ENCODE measurements at places on chromosomes 16 and 17. TPM values are rescaled to one million over a fixed set of nuclear protein-coding genes. Genes with fewer than 3 reads are reported as not detected.

The TCAP gene
- total RNA-seq, result 0.80 TPM

The GCGR gene
- total RNA-seq, result not detected

The CCL5 gene
- total RNA-seq, result 120 TPM

DNA sequence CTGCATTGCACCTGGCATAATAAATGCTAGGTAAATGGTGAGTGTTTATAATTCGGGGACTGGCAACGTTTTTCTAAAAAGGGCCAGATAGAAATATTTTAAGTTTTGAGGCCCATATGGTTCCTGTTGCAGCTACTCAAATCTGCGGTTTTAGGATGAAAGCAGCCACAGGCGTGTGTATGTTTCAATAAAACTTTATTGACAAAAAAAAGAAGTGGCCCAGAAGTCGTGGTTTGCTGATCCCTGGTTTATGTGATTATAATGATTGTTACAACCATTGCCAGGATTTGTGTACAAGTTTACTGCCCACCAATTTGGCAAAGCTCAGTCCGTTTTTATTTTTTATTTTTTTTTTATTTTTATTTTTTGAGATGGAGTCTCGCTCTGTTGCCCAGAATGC, 536.1 kb downstream of the XYLT1 start:
- H3K27ac ChIP-seq, result no peak overlapping the region
- H3K27me3 ChIP-seq, result peaks cover 3% of the 10 kb centered on the region
- DNase-seq, result no peak

GRCh38 chr16:29891525-29892457, 7.6 kb downstream of the SEZ6L2 start:
- no peaks in the 10 kb centered on the region for H3K4me1 ChIP-seq
- no peak for DNase-seq
- H3K27ac ChIP-seq, result no peak overlapping the region
- H3K36me3 ChIP-seq, result no peaks in the 10 kb centered on the region
- H3K27me3 ChIP-seq, result no peaks in the 10 kb centered on the region

GRCh38 chr17:55200904-55201303, 63.9 kb upstream of the HLF start:
- H3K4me1 ChIP-seq, result no peaks in the 10 kb centered on the region
- H3K27me3 ChIP-seq, result peaks cover 3% of the 10 kb centered on the region
- H3K4me3 ChIP-seq, result no peak overlapping the region
- H3K27ac ChIP-seq, result no peak overlapping the region

DNA sequence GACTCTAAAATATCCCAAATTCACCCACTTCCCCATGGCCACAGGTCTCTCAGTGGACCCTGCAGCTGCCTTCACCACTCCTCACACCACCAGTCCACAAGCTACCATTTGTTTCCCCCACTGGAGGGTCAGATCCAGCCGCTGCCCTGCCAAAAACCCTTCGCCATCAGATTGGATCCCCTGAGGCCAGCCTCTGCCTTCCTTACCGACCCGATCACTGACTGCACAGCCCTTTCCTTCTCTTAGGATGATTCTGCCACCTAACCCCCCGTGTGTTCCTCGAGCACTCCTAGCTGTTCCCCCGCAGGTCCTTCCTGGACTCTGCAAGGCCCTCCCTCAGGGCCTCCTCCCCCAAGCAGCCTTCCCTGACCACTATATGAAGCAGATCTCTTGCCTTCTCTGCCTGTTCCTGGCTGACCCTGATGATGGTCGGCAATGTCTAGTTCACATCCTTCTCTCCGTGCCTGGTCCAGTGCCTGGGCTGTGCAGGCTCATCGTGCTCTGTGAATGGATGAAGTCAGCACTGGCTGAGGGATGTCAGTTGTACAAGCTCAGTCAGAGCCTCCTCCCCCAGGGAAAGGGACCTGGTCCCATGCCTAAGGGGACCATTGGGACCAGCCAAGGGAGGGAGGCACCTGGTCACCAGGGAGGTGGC, 46.0 kb downstream of the CPNE2 start:
- H3K27me3 ChIP-seq, result no peaks in the 10 kb centered on the region
- no peak overlapping the region for H3K27ac ChIP-seq
- H3K36me3 ChIP-seq, result no peaks in the 10 kb centered on the region
- peaks cover 54% of the 10 kb centered on the region for H3K4me1 ChIP-seq

GRCh38 chr16:69345923-69346322, 5.7 kb downstream of the TMED6 start:
- no peak overlapping the region for H3K4me3 ChIP-seq
- H3K27me3 ChIP-seq, result no peaks in the 10 kb centered on the region
- DNase-seq, result no peak
- peak overlapping the region; percentile 0 for H3K27ac ChIP-seq
- peaks cover 21% of the 10 kb centered on the region for H3K4me1 ChIP-seq
- H3K36me3 ChIP-seq, result peaks cover 41% of the 10 kb centered on the region

DNA sequence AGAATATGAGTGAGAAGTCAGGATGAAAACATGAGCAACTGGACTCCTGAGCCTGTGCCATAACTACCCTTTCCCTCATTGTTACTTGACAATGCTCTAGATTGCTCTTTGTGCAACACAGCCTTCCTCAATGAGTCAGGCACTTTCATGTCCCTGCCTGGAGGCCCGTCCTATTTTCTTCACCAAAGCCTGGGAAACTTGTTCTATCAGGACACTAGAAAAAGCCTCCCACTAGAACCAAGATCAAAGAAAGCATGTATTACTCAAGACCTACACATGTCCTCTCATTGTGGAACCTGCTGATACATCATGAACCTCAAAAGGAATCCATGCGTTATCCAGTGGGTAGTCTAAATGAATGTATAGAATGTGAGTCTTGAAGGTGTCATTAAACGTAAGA, 624.5 kb downstream of the TOX3 start:
- no peak overlapping the region for H3K27ac ChIP-seq
- H3K4me1 ChIP-seq, result no peaks in the 10 kb centered on the region
- H3K4me3 ChIP-seq, result no peak overlapping the region
- DNase-seq, result no peak

GRCh38 chr16:70688246-70688742, 2.4 kb upstream of the MTSS2 start:
- no peaks in the 10 kb centered on the region for H3K36me3 ChIP-seq
- no peak for DNase-seq
- peaks cover 16% of the 10 kb centered on the region for H3K27me3 ChIP-seq
- H3K4me3 ChIP-seq, result no peak overlapping the region

All from activated CD4-positive, alpha-beta memory T cell treated with anti-CD3 and anti-CD28 coated beads for 36 hours (primary cell).